Stimulated activated CD8-positive, alpha-beta memory T cell treated with anti-CD3 and anti-CD28 coated beads, Interleukin-12 subunit alpha, Interleukin-12 subunit beta, amount 100 ng/mL, for 1 hour (primary cell): ENCODE measurements at places on chromosomes 7 and 10.

DNA sequence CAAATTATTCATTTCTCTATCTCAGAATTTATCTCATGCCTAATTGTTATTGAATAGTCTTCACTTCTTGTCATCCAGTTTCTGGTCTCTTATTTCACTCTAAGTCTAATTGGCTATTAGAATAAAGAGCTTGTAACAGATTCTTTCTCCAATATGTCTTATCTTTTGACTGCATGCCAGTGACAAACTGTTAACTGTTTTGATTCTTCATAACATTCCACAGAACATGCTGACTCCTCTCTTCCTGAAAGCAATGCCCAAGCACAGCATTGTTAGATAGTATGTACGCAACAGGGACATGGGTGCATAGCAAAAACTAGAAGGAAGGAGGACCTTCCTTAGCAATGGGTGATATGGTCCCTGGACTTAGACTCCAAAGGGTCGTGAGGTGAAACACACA lies 65.4 kb downstream of the TRUB1 start:
- no peak for DNase-seq

DNA sequence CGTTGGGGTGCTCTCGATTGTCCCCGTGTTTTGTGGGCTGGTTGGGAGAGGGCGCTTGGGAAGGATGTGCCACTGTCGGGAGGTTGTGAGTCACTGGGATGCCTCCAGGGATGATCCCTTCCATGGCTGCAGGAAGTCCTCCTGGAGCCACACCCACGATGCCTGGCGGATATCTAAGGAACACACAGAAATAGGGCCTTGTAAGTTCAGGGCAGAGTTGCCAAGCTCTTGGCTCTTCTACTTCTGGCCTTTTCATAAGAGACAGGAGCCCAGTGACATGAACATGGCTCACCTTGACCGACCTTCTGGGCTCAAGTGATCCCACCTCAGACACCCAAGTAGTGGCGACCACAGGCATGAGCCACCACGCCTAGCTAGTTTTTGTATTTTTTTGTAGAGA lies 47.6 kb downstream of the ZRANB1 start:
- DNase-seq = no peak

- no peak for DNase-seq
Observed at GRCh38 chr7:96299496-96299895, 22.4 kb downstream of the SLC25A13 start.

GRCh38 chr7:115319541-115319940 lies 397.6 kb downstream of the MDFIC start:
- DNase-seq = no peak

- no peak for DNase-seq
Observed at GRCh38 chr10:99730026-99730425, 1.9 kb downstream of the COX15 start.

GRCh38 chr10:33337326-33337957 lies 3.0 kb upstream of the NRP1 start:
- DNase-seq = no peak

DNA sequence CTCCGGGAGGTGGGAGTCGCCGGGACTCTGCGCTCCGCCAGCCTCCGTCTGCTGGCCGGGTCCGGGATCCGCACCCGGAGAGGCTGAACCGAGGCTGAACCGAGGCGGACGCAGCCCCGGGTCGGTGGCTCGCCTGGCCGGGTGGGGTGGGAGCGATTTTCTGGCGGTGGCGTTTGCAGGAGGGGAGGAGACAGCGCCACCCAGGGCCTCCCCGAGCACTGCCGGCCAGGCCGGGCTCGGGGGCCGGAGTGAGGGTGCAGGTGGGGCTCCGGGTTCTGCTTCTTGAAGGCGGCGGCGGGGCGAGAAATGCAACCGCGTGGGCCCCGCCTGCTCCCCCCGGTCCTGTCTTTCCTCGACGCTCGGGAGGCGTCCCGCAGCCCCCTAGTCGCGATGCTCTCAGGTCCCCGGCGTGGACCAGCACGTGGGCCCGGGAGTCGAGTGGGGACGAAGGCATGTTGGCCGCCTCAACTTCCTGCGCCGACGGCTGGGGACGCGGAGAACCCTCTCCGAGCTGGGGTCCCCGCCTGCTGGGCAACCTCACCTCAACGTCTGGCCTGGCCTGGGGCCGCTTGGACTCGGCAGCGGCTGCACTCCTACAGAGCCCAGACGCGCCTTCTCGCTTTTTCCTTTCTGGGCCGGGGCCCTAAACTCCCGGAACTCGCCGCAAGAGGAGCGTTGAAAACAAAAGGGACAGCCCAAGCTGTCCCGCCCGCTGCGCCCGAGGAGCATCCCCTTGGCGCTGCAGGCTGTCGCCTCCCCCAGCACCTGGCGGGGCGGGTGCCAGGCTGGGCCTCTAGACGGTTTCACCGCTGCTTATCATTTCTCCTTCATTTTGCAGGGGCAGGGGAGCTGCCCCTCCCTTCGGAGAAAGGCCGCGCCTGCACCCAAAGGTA lies 25.2 kb upstream of the VAX1 start:
- no peak for DNase-seq

- no peak for DNase-seq
Observed at GRCh38 chr10:75239096-75239790, 3.5 kb upstream of the COMTD1 start.

GRCh38 chr10:68954904-68955303 lies 1.1 kb upstream of the DDX21 start:
- no peak for DNase-seq

GRCh38 chr7:84245835-84246234 lies 51.2 kb upstream of the SEMA3A start:
- DNase-seq = no peak

DNA sequence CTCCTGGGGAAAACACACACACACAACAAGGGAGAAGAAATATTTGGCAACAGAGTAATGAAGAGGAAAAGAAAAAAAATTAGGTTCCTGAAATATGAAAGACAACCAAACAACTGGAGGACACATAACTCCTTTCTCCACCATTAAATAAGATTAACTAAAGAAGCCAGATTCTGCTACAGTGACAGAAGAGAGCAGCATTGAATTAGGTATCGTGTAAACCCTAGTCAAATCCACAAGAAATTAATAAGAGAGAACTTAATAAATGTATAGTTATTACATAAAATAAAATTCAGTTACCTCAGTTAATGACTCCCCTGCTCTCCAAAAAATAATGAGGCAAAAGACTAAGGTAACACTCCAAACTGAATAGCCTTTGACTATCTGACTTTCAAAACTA lies 306.7 kb downstream of the CRPPA start:
- no peak for DNase-seq

DNA sequence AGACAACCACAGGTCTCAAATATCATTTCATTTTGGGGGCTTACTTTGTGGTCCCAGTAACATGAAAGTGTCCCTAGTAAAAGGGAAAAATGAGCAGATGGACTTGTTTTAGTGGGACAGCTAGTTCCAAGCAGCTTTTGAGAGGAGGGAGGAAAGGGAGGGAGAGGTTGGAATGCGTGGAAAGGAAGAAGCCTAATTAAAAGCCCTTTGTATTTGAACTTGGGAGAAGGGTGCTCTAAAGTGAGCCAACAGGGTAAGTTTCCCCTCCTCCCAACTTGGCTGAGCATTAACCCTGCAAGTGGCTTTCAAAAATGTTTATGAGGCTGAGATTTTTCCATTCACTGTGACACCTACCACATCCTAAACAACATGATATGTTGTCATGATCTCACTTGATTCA lies 38.8 kb upstream of the LYZL1 start:
- DNase-seq = no peak

- DNase-seq = no peak
Observed at GRCh38 chr10:129495698-129496097, 28.7 kb downstream of the MGMT start.

DNA sequence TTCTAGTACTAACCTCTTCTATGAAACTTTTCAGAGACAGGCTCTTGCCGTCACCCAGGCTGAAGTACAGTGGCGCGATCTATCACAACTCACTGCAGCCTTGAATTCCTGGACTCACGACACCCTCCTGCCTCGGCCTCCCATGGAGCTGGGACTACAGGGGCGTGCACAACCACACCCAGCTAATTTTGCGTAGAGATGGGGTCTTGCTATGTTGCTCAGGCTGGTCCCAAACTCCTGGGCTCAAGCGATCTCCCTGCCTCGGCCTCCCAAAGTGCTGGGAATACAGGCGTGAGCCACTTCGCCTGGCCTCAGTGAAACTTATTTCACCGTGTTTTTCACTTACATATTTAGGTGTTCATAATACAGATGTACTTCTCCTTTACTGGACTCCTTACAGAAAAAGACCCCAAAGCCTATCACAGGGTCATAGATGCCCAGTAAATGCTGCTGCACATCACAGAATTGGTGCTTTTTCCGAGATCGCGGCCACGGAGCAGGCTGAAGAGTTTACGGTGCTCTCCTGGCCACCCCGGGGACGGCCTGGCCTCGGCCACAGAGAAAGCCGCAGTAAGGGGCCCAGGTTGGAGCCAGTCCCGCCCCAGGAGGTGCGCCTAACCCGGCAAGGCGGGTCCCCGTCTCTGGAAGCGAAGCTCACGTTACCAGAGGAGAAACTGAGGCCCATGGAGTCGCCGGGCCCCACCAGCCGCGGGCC lies 595 bp downstream of the TBL2 start:
- no peak for DNase-seq

- DNase-seq = peak; percentile 33
Observed at GRCh38 chr7:158829021-158829341, 328 bp downstream of the ESYT2 start.

DNA sequence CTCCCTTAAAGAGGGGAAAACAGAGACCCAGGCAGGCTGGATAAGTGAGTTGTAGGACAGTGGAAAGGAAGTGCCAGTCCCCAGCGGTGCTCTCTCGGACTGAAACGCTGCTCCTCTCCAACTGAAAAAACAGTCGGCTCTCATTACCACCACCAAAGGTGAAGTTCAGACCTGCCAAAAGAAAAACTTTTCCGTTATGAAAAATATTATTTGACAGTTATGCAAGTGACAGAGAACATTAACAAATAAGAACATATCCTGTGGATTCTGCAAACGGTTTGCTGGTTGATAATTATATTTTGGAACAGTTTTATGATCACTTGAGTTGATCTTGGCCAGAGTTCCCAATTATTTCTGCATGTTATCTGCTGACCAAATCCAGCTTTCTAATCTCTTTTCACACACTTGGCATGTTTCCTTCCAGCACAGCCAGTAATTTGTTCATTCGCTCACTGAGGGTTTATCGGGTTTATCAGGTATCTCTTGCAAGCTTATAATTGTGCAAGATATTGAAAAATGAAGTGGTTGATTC lies 82.6 kb downstream of the PTPRE start:
- DNase-seq = no peak

- no peak for DNase-seq
Observed at GRCh38 chr7:158004123-158004490, 583.5 kb downstream of the PTPRN2 start.

DNA sequence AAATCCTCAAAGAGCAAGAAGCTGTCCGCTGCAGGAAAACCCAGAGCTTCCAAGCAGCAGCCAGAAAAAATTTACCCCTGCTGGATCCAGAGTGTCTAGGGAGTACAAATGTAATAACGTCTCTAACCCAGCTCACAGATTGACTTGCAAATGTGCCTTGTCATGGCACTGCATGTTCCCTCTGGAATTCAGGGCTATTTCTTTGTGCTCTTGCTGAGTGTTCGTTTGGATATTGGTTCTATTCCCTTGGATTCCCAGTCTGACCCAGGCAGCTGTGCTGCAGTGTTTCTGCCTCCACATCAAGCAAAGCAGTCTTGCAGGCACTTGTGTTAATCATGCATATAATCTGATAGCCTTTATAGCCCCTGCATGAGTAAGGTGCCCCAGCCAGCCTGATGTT lies 209.9 kb upstream of the GHITM start:
- DNase-seq = no peak
